ENCODE measurements at places on chromosomes 5 and 9. TPM values are rescaled to one million over a fixed set of nuclear protein-coding genes. Genes with fewer than 3 reads are reported as not detected.

Gene ELOVL7
- 0.13 TPM for total RNA-seq

Gene RGS7BP
- 16.2 TPM for total RNA-seq

Gene RANBP17
- total RNA-seq: 8.0 TPM

Gene NEUROG1
- total RNA-seq: not detected

Gene ITK
- not detected for total RNA-seq

Gene TAF1L
- under 0.01 TPM for total RNA-seq
